ENCODE measurements at places on chromosomes 5 and 9.

- no peak for DNase-seq
These were observed 4.3 kb upstream of the EMB start for GRCh38 chr5:50445296-50445949.

DNA sequence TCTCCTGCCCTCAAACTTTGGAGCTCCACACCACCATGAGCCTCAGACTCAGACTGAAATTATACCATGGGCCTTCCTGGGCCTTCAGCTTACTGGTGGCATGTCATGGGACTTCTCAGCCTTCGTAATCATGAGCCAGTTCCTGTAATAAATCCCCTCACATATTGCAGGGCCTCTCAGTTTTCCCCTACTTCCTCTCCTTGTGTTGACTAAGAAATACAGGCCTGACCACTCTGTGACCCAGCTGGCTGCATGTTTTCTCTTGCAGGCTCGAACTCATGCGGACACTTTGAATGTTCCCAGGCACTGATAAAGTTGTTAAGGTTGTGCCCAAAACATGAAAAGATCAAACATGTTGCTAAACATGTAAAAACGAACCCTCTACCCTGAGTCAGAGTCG is 26.2 kb upstream of the SHC3 start:
- DNase-seq = no peak

DNA sequence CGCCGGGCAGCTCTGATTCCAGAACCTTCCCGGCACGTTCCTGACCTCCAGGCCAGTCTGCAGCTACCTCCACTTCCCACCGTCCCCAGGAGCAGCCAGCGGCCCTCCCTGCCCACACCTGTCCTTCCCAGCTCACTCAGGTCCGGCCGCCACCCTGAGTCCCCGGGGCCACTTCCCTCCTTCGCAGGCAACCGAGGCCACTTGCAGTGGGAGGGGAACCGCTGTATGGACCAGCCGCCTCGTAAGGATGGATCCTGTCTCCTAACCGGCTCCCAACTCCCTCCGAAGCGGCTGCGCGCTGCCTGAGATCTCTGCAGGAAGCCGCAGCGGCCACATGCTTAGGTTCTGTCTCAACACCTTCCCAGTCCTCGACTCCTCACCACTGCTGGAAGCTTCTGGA is 7.5 kb downstream of the TMEM250 start:
- no peak for DNase-seq

GRCh38 chr9:91424403-91425176 is 958 bp upstream of the NFIL3 start:
- peak; percentile 69 for DNase-seq

DNA sequence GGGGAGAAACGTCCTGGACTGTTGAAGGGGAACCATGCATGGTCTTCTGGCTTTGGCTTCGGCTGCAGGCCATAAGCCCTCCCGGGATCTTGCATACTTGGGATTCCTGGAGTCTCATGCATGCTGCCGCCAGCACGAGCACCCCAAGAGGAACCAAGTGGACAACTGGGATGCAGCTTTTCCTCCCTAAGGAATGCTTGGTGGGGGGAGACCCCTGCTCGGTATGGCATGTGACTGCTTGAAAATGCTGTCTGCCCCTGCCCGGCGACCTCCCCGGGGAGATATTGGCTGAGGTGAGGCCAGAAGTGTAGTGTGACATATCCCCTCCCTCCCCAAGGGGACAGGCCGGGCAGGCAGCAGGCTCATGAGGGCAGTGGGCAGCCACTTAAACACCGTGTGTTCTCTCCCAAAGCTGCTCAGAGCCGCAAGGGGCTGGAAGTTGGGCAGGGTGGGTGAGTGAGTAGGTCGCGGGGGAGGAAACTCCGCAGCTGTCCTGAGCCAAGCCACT is 15.7 kb downstream of the TMEM171 start:
- peak; percentile 75 for DNase-seq

DNA sequence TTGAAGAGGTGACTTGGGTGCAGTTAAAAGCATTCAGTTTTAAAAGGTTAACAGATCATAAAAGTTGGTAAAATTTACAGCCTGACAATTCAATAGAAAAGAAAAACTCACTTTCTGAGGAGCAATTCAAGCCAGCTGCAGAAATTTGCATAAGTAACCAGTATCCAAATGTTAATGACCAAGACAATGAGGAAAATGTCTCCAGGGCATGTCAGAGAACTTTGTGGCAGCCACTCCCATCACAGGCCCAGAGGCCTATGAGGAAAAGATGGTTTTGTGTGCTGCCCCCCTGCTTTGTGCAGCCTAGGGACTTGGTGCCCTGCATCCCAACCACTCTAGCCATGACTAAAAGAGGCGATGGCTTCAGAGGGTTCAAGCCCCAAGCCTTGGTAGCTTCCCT is 1406.5 kb upstream of the ACO1 start:
- peak; percentile 21 for DNase-seq

Data from GM23338 (cell line).